T-helper 17 cell (primary cell): ENCODE measurements at places on chromosomes 6 and 20.
A peak's percentile ranks its signal among the peaks of the same experiment; 100 is the strongest.

DNA sequence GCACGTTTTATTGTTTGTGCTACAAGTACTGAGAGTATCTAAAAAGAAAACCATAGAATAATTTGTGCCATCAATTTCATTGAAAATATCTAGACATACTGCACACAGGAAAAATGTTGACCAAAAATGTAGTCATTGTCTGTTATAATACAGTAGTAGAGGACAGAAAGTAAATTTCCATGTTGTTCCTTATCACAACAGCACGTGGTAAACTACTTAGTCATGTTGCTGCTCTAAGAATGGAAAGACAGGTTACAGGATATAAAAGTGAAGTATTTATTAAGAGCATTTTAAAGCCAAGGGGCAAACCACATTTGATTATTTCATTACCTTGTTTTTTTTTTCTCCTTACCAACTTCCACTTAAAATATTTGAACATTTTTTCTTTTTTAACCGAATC lies 89.0 kb upstream of the CEP85L start:
- peaks cover 8% of the 10 kb centered on the region for H3K27me3 ChIP-seq
- no peak for DNase-seq
- H3K27ac ChIP-seq = no peak overlapping the region
- H3K4me1 ChIP-seq = peaks cover 12% of the 10 kb centered on the region
- peaks cover 5% of the 10 kb centered on the region for H3K36me3 ChIP-seq

GRCh38 chr20:54170026-54170471 lies 3.7 kb downstream of the CYP24A1 start:
- peaks cover 6% of the 10 kb centered on the region for H3K36me3 ChIP-seq
- H3K4me1 ChIP-seq = peaks cover 12% of the 10 kb centered on the region
- H3K27me3 ChIP-seq = peaks cover 67% of the 10 kb centered on the region

DNA sequence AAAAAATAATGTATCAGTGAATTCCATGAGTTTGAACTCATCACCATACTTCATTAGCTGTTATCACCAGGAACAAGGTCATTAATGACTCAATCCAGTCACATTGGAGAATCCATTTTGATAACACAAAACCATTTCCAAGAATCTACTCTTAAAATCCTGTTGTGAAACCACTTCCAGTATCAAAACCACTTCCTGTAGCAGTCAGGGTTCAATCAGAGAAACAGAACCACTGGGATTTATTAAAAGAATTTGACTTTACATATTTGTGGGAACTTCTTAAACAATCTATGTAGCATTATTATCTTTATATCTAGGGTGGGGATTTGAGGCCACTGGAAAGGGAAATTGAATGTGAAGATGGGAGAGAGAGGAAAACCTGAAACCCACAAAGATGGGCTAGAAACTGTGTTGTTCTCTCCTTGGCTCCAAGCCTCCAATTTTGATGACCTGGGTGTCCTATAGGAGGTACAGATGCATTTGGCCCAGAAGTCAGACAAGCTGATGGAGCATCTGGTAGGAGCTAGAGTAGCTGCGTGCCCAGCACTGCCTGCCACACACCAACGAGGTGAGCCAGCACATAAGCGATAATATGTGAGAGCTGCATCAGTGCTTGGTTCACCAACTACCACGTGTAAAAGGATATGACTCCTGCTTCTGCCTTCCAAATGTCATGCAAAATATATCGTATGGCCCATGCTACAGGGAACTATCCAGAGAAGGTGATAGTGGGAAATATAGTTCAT lies 117.0 kb downstream of the TMEM200A start:
- peaks cover 17% of the 10 kb centered on the region for H3K4me1 ChIP-seq
- no peaks in the 10 kb centered on the region for H3K36me3 ChIP-seq
- H3K4me3 ChIP-seq = peak overlapping the region; percentile 8
- no peak overlapping the region for H3K27ac ChIP-seq

- DNase-seq = no peak
- H3K4me3 ChIP-seq = no peak overlapping the region
- no peak overlapping the region for H3K27ac ChIP-seq
- peaks cover 26% of the 10 kb centered on the region for H3K27me3 ChIP-seq
- peaks cover 4% of the 10 kb centered on the region for H3K36me3 ChIP-seq
Observed at GRCh38 chr6:151172751-151173150, 67.0 kb upstream of the AKAP12 start.

- H3K27me3 ChIP-seq = no peaks in the 10 kb centered on the region
- no peak overlapping the region for H3K27ac ChIP-seq
- no peak overlapping the region for H3K4me3 ChIP-seq
- DNase-seq = no peak
- no peaks in the 10 kb centered on the region for H3K36me3 ChIP-seq
Observed at GRCh38 chr20:54084727-54085388, 14.5 kb upstream of the BCAS1 start.

DNA sequence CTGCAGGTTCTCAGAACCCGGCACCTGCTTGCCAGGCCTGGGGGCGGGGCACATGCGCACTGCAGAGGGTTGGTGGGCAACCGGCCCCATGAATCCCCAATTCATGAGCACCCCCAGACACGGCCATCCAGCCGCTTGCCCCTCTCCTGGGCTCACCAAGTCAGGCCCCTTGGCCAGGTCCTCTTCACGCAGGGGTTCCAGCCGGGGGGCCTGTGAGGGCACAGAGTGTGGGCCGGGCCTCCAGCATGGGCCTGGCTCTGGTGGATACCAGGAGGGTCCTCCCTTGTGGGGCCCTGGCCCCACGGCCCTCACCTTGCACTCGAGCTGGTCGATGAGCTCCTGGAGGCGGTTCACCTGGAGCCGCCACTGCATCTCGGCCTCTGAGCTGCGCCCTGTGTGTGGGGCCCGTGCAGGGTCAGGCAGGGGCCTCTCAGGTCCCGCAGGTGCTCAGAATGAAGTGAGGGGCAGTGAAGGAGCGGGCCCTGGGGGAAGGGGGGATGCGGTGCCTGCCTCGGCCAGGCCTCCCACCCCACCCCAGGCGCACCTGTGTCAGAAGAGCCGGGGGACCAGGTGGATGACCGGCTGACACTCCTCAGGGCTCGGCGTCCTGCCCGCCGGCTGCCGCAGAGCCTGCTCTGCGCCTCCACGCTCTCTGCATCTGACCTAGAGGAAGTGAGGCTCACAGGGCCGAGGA lies 2.6 kb upstream of the C20orf144 start:
- no peak for DNase-seq
- H3K27ac ChIP-seq = no peak overlapping the region
- no peak overlapping the region for H3K4me3 ChIP-seq
- no peaks in the 10 kb centered on the region for H3K27me3 ChIP-seq
- peaks cover 6% of the 10 kb centered on the region for H3K4me1 ChIP-seq

DNA sequence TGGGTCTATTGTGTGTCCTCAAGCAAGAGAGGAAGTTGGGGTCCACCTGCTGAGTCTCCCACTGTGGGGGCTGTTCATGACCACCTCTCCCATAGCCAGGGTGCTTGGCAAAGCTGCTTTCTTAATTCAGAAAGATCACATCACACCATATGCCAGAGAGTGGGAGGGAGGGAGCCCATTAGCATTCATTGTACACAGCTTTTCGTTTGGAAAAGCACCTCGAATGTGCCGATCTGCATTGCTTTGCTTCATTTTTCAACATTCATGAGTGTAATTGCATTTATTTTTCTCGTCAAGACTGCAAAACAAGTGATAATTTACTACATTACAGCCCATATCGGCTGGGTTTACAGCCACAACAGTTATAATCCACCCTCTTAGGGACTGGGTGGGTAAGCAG lies 327.3 kb downstream of the PTPRT start:
- no peak overlapping the region for H3K27ac ChIP-seq
- H3K27me3 ChIP-seq = no peaks in the 10 kb centered on the region
- H3K36me3 ChIP-seq = no peaks in the 10 kb centered on the region
- no peak for DNase-seq
- no peak overlapping the region for H3K4me3 ChIP-seq
- H3K4me1 ChIP-seq = no peaks in the 10 kb centered on the region

GRCh38 chr6:83160167-83160566 lies 32.9 kb downstream of the PGM3 start:
- no peaks in the 10 kb centered on the region for H3K27me3 ChIP-seq
- H3K27ac ChIP-seq = peak overlapping the region; percentile 78

DNA sequence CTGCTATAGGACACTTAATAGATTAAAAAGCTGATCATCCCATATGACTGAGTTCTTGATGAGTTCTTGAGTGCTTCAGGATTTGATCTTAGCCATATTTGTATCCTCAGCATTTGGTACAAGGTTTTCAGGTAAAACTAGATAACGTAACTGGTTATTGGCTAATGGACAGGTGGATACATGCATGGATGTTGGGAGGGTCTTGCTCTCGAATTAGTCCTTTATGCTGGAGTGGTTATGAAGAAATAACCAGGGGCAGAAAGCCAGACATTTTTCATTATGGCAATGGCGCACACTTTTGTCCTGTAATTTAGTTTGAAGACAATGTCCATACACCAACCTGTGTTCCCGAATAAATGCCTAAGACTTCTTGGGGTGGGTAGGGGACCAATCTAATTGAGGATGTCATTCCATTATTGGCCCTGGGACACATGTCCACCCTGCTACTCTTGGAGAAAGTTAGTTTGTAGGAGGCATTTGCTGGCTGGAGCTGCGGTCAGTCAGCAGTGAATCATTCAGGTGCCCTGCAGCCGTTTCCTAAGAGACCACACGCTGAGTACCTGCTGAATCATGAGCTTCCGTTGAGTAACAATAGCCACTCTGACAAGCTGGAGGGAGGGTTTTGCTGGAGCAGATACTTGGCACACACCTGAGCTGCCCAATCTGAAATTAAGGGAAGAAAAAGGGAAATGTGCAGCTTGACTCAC lies 194.4 kb downstream of the FOXA2 start:
- H3K4me3 ChIP-seq = no peak overlapping the region
- H3K4me1 ChIP-seq = no peaks in the 10 kb centered on the region
- no peaks in the 10 kb centered on the region for H3K27me3 ChIP-seq
- no peak overlapping the region for H3K27ac ChIP-seq
- no peak for DNase-seq
- no peaks in the 10 kb centered on the region for H3K36me3 ChIP-seq

DNA sequence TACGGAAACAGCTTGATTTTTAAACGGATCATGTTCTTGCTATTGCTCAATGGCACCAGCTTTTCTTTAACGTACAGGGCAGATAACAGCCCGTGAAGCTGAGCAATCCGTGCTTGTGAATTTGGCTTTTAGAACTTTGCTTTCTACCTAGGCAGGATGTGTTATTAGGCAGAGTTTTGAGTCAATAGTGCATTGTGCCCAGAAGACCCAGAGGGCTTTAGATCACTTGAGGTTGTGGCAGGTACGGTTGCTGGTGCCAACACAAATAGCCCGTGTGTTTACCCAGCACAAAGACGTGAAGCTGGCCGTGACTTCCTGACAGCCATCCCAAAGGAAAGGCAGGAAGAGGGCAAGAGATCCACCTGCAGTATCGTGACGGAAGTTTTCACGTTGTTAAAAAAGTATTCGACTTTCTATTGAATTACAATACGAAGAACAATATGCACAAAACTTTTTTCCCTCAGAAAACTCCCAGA lies 117.4 kb upstream of the FRMD1 start:
- H3K4me1 ChIP-seq = peaks cover 2% of the 10 kb centered on the region
- H3K4me3 ChIP-seq = no peak overlapping the region
- no peak overlapping the region for H3K27ac ChIP-seq
- H3K27me3 ChIP-seq = peaks cover 51% of the 10 kb centered on the region

DNA sequence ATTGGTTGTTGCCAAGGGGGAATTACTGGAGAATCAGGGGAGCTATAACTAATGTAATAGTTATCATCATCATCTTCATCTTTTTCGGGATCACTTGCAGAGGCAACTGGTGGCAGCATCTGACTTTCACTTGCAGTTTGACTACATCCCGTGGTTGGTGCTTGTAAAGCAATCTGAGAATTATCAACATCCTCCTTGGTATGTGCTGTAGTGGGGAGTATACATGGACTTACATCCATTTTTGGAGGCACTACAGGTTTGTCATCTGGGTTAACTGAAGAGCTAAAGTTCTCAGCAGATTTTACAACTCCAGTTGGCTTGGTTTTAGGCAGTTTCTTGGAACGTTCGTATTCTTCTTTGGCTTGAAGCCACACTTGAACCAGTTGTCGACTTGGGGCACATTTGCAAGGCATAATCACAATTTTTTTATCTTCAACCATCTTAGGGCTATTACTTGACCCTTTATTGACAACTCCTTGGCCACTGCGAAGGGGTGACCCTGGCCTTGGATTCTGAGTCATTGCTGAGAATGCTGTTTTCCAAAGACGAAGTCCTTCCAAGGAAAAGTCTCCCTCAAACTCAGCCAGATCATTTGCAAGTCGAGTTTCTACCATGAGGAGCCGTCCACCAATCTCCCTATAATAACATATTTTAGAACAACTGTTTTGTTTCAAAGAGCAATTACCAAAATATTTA lies 115.5 kb downstream of the REV3L start:
- H3K36me3 ChIP-seq = peaks cover 4% of the 10 kb centered on the region
- H3K27ac ChIP-seq = no peak overlapping the region
- H3K4me1 ChIP-seq = peaks cover 2% of the 10 kb centered on the region
- no peaks in the 10 kb centered on the region for H3K27me3 ChIP-seq

DNA sequence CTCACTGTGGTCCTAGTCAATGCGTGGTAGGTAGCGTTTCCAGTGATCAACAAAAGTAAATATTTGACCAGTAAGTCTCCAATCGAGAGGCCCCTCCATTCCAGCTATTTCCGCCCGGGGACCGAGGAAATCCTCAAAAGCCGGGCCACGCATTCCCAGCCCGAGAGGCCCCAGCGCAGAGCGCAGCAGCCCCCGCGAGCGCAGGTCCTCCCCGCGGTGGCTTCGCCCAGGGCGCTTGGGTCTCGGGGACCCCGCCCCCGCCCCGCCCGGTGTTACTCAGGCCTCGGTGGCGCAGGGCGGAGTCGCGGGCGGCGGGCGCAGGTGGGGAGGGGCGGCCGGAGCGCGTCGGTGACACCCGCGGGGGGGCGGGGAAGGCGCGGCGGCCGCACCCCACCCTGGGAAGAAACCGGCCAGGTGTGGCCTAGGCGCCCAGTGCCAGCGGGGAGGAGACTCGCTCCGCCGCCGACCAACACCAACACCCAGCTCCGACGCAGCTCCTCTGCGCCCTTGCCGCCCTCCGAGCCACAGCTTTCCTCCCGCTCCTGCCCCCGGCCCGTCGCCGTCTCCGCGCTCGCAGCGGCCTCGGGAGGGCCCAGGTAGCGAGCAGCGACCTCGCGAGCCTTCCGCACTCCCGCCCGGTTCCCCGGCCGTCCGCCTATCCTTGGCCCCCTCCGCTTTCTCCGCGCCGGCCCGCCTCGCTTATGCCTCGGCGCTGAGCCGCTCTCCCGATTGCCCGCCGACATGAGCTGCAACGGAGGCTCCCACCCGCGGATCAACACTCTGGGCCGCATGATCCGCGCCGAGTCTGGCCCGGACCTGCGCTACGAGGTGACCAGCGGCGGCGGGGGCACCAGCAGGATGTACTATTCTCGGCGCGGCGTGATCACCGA lies at the start of gene DSP:
Gene DSP (plus strand): TSS at position 497 of the 890 bp plus-strand sequence. CDS start 245 bp downstream, at position 742.
- H3K4me1 ChIP-seq = peaks cover 9% of the 10 kb centered on the region
- H3K27ac ChIP-seq = no peak within 1 kb of the TSS
- no peak for DNase-seq
- H3K4me3 ChIP-seq = peak within 1 kb of the TSS; percentile 85

DNA sequence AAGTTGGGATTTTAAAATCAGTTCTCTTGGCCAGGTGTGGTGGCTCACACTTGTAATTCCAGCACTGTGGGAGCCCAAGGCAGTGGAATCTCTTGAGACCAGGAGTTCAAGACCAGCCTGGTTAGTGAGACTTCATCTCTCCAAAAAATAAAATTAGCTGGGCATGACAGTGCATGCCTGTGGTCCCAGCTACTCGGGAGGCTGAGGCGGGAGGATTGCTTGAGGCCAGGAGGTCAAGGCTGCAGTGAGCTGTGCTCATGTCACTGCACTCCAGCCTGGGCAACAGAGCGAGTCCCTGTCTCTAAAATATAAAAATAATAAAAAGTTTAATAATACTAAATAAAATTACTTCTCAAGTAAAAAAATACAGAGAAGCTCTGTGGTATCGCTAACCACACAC lies 77.5 kb downstream of the FOXA2 start:
- H3K4me1 ChIP-seq = no peaks in the 10 kb centered on the region
- H3K27ac ChIP-seq = no peak overlapping the region
- H3K4me3 ChIP-seq = no peak overlapping the region
- no peaks in the 10 kb centered on the region for H3K36me3 ChIP-seq
- DNase-seq = no peak
- no peaks in the 10 kb centered on the region for H3K27me3 ChIP-seq
